Activated CD4-positive, alpha-beta T cell treated with anti-CD3 and anti-CD28 coated beads, Interleukin-2, amount 50 U/mL, for 4 hours (primary cell): ENCODE measurements at places on chromosomes 16 and 17.
A peak's percentile ranks its signal among the peaks of the same experiment; 100 is the strongest.

GRCh38 chr17:17386094-17386800, 83.1 kb downstream of the NT5M start:
- no peak for DNase-seq

DNA sequence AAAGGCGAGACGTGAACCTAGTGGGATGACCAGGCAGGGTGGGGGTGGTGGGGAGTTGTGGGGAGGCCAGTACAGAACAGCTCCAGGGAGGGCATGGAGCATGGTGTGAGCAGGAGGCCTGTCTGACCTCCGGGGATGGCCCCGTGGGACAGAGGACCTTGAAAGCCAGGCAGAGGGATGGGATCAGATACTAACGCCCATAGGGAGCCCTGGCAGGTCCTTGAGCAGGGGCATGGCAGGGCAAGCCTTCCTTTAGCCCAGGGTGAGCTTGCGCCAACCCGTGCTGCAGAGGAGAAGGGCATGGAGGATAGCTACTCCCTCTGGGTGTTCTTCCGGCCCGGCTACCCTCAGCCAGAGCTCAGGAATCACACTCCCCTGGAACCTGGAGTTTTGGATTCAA, 35.3 kb downstream of the TMEM235 start:
- DNase-seq: no peak

DNA sequence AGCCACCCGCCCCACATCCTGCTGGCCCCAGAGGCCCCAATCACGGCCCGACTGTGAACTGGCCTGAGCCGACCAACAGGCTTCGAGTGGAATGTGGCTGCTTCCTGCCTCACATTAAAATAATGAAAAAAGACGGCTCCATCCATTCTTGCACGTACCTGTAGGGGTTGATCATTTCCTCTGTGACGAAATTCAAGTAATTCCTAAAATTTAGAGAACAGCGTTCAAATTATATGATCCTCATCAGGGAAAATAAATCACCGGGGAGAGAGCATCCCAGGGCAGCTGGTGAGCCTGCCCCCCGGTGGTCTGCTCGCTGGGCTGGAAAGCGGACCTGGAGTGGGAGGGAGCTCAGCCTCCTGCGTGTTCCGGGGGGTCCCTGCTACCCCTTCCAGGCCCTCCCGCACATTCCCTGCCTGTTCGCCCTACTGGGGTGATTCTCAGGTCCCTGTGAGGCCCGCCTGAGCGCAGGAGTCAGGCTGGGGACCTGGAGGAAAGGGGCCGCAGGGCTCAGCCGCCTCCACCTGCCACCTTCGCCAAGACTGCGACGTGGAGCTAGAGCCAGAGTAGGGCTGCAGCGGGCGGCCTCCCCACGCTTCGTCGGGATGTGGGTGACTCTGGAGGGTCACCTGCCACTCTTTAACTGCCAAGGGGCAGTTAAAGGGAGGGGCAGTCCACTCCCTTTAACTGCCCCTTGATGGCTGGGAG, 28.9 kb downstream of the SLC7A5 start:
- no peak for DNase-seq

DNA sequence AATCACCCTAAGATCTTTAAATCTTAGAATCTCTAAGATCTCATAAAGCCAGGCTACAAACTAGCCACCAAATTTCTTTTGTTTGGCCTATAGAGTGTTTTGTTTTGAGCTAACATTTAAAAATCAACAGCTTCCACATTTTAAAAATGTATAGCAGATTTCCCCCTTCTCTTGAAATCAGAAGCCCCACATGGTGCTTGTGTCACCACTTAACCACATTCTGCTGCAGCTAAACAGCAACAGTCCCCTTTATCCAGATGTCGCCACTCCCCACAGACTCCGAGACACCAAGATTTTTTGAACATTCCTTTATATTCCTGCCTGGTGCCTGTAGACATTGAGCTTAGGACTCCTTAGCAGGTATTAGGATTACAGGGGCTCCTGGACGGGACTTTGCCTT, 16.0 kb downstream of the GUCY2D start:
- no peak for DNase-seq

DNA sequence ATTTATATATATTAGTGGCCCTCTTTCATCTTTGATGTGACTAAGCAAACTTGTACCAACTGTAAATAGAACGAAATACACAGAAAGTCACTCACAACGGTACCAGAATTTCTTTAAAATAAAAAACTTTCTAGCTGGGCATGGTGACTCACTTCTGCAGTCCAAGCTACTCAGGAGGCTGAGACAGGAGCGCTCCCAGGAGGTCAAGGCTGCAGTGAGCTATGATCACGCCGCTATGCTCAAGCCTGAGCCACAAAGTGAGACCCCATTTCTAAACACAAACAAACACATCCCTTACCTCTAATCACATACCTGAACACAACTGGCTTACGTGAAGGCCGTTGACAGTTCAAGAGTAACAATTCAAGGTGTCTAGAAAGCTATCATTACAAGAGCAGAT, 29.7 kb downstream of the STAT5B start:
- no peak for DNase-seq

GRCh38 chr17:33933576-33933975, 321.5 kb upstream of the CCL2 start:
- no peak for DNase-seq

DNA sequence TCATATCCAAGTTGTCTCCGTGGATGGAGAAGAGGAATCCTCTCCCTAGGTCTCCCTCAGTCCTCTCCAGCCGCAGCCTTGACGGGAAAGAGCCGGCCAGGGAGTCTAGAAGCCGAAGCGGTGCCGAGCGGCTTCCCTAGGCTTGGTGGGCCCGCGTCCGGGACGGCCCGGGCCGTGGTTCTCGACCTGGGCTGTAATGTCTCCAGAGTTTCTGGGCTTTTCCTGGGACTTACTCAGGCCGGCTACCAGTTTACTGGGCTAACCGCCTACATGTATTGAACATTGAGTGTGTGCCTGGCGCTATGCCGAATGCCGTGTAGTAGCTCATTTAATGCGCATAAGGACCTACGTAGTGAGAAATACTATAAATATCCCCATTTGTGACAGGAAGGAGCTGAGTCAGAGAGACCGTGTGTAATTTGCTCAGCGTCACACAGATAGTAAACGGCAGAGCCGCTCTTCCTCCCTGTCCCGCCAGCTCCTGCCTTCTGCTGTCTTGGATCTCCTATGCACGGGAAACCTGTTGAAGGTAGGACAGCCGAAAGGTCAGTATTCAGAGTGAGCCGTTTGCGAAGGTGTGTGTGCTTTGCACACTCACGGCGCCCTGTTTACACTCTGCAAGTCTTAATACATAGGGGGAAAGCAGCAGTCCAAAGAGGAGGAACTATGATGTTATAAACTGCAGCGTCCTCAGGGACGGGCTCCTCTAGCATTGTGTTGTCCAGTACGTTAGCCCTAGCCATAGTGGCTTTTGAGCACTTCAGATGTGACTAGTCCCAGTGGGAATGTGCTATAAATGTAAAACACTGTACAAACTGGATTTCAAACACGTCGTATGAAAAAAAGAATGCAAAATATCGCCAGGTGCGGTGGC, 723 bp upstream of the SPAG5 start:
- peak; percentile 67 for DNase-seq

DNA sequence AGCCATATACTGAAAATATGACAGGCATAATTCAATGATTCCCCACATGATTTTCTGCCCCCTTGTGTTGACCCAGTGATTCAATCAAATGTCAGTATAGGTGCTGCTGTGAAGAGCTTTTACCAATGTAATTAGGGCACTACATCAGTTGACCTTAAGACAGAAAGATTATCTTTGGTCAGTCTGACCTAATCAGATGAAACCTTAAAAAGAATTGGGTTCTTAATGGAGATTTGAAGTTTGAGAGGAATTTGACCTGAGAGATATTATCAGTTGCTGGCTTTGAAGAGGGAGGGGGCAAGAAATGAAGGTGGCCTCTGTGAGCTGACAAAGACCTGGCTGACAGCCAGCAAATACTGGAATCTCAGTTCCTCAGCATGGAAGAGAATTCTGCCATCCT, 358.7 kb upstream of the CA10 start:
- DNase-seq: no peak

DNA sequence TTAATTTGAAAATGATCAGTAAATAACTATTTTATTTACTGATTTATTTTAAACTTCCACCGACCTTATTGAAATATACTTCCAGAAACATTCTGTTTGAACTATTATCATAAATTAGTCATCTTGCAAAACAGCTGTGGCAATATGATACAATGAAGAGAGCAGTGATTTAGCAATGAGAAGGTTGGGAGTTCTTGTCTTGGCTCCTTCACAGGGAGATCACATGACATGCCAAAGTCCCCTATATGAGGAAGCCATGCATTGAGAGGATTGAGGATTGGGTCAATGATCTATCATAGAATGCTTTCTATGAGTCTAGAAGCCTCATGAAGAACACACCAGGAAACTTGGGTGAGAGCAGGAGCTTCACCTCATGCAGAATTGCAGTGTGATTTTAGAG, 222.7 kb downstream of the LGALS9B start:
- DNase-seq: no peak

- no peak for DNase-seq
These were observed 46.9 kb downstream of the NFATC3 start for GRCh38 chr16:68131813-68132706.

GRCh38 chr17:69715656-69716055, 301.2 kb downstream of the MAP2K6 start:
- no peak for DNase-seq

GRCh38 chr16:15509593-15510535, 75.5 kb downstream of the BMERB1 start:
- DNase-seq: no peak

- no peak for DNase-seq
These were observed 85.4 kb downstream of the N4BP1 start for GRCh38 chr16:48524348-48525200.

GRCh38 chr17:6923385-6923784, 72.5 kb upstream of the ALOX12 start:
- no peak for DNase-seq

- DNase-seq: no peak
These were observed 7.1 kb downstream of the KRT13 start for GRCh38 chr17:41498276-41498675.

- DNase-seq: no peak
These were observed 8.5 kb downstream of the ITGA3 start for GRCh38 chr17:50064253-50065001.

DNA sequence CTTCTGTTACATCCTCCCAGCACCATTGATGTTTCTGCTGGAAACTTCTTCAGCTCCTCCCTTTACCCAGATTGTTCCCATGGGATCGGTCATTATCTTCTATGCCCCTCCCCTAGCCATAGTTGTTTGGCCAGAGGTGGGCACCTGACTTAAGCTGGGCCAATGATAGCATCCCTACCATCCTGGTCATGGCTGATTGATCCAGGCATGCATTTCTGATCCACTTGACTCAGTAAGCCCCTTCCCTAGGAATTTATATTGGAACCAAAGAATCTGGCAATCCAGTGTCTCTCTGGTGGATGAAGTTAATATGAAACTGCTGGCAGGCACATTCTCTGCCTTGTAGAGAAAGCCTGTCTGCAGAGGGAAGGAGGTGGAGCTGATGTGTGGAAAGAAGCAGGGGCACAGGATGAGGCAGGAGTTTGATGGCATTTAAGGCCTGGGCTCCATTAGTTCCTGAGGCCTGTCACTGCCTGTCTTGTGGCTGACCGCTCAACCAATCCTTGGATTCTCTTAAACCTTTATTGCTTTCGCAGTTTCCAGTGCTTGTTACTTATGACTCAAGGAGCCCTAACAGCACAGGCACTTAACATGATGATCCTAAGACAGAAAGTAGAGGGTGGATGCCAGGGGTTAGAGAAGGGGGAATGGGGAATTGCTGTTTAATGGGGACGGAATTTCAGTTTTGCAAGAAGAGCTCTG, 152.4 kb downstream of the ABCC12 start:
- no peak for DNase-seq

DNA sequence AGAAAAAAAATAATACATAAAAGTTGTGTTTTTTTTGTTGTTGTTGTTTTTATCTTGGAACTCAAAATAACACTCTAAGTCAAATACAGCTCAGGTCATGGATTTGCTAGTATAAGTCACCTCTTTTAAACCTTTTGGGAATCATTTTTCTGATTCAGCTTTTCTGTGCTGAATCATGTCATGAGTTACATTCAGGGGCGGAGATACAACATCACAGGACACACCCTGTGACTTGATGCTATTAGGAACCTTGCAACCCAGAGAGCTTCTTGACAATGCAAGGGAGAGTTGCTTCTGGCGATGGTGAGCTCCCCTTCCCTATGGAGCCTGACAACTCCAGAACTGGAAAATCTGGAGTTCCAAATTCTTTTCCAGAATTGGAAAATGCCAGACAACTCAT, 358.3 kb upstream of the C16orf82 start:
- no peak for DNase-seq

- no peak for DNase-seq
These were observed 234.3 kb downstream of the IRX3 start for GRCh38 chr16:54052271-54052670.

GRCh38 chr16:75024594-75024993, 25.8 kb downstream of the ZNRF1 start:
- DNase-seq: no peak

DNA sequence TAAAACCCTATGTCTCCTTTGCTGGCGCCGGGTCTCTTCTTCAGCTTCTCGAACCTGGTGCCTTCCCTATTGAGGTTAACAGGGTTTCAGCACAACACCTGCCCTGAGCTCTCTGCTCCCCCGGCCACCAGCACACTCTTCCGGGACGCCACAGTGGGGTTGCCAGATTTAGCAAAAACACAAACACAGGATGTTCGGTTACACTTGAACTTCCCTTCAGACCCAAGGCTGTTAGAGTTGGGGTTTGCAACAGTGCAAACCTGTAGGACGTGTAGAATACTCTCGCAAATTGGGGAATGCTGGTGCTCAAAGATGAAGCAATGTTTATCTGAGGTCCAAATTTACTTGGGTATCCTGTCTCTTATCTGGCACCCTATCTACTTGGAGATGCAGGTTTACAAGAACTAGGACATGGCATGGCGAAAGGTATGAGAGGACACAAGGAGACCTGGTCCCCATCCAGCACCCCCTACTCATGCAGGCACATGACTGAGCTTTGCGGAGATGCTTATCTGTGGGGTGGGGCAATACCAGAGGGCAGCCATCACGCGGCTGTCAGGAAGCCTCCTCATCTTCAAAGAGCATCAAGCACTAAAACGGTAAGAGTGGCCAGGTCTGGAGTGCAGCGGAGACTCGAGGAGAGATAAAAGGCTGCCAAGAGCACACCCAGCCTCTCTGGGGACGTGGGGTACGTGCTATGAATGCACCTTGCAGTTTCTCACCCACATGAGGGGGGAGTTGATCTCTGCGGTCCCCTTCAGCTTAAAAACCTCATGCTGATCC, 52.8 kb downstream of the SDK2 start:
- DNase-seq: peak; percentile 20

- DNase-seq: no peak
These were observed 18.7 kb upstream of the OR3A1 start for GRCh38 chr17:3316836-3317235.

GRCh38 chr16:72291121-72291520, 119.2 kb upstream of the PMFBP1 start:
- DNase-seq: no peak
